ENCODE measurements at places on chromosomes 2 and 18.

GRCh38 chr2:109175350-109175678 lies 46.3 kb downstream of the SH3RF3 start:
- no peak for DNase-seq

DNA sequence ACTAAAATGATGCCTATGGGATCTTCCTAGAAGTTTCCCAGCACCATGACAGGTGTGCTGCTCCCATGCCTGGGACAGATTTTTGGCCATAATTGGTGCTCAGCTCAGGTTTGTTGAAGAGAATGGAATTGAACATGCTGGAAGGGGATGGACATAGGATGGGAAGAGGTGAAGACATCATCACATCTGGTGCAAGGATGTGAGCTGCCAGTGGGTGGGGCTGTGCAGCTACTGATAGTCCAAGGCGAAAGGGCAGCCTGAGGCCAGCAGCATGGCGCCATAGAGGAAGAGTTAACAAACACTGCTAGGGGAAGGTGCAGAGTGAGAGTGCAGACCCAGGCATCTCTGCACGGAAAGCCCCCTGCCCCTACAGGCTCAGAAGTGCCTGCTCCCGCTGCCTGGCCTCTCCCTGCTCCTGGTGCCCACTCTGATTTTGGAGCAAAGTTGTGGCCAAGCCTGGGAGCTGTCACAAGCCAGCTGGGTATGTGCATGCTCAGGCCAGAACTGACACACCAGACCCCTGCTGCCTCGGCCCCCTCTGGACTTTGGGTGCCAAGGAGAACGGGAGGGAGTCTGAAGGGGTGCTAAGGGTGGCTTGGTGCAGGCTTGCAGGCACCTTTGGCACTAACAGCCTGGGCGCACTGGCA lies 178.6 kb downstream of the ZBTB7C start:
- peak; percentile 96 for DNase-seq

DNA sequence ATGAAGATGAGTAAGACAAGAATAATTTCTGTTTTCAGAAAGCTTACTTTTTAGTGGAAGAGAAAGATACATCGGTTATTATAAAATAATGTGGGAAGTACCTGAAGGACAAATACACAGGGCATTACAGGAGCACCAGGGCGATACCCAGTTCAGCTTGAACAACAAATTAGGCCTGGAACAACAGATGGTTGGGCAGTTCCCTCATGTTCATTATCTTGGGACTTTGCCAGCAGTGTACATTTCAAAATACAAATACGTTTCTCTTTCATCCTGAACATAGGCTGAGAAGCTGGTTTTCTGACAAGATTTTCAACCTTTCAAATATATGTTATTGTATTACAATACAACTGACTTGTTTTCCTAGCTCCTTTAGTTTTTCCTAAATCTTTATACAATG lies 79.6 kb downstream of the TGIF1 start:
- DNase-seq = peak; percentile 99

GRCh38 chr2:26847655-26848335 lies at the start of gene DPYSL5:
TSS of gene DPYSL5 (plus strand) at chr2:26848132. CDS start at chr2:26898500, 50,368 bp downstream.
- peak; percentile 95 for DNase-seq

DNA sequence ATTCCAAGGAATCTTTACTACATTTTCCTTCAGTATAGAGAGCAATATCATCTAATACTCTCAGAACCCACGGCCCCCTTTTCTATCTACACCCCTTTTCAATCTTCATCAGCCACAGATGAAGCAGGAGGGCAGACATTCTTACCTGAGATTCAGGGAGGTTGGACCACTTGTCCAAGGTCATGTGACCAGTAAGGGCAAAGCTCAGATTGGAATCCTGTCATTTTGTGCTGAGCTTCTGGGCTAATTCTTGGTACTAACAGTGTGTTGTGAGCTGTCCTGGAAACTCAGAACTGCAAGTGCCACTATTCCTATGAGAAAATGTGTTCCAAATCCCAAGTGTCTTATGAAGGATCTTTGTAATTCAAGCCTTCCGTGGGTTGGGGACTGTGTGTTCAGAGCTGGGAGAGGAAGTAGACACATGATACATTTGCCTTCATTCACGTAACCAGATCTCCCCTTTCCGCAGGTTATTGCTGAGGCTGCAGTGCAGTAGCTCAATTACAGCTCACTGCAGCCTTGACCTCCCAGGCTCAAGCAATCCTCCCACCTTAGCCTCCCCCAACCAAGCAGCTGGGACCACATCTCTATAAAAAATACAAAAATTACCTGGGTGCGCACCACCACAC lies 3.3 kb downstream of the CHRNA1 start:
- DNase-seq = peak; percentile 4

DNA sequence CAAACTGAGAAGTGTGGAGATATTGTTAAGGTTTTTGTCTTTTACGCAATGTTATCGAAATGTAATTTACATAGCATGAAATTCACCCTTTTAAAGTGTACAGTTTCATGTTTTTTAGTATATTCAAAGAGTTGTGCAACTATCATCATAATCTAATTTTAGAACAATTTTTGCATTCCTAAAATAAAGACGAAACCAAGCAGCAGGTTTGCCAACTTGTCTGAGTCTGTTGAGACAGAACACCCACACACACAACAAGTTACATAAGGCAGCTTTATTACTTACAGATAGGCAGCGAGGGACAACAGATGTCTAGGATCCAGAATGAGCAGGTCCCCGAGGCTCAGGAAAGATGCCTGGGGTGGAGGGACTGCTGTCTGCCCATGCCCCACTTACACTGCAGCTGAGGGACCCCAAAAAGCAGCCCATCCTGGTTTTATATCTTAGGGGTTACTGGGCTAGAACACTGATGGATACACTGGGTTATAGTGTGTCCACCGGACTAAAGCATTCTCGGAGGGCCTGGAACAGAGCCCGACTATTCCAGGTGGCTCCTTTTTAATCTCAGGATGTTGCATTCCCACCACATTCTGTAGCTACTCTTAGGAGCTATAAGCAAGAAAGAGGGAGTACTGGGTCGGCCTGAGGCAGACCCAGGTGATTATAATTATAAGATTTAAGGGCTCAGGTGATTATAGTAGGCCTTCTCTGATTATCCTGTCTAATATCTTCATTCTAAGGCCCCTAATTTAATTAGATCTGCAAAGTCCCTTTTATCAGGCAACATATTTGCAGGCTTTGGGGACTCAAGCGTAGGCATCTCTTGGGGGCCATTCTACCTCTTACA lies 150.2 kb upstream of the DOK6 start:
- DNase-seq = no peak

- DNase-seq = peak; percentile 72
Measured at GRCh38 chr2:67895227-67895941, 167.4 kb downstream of the C1D start.

GRCh38 chr2:98332989-98333388 lies 13.3 kb upstream of the CNGA3 start:
- DNase-seq = no peak

- no peak for DNase-seq
Measured at GRCh38 chr18:24368749-24369148, 28.9 kb downstream of the OSBPL1A start.

DNA sequence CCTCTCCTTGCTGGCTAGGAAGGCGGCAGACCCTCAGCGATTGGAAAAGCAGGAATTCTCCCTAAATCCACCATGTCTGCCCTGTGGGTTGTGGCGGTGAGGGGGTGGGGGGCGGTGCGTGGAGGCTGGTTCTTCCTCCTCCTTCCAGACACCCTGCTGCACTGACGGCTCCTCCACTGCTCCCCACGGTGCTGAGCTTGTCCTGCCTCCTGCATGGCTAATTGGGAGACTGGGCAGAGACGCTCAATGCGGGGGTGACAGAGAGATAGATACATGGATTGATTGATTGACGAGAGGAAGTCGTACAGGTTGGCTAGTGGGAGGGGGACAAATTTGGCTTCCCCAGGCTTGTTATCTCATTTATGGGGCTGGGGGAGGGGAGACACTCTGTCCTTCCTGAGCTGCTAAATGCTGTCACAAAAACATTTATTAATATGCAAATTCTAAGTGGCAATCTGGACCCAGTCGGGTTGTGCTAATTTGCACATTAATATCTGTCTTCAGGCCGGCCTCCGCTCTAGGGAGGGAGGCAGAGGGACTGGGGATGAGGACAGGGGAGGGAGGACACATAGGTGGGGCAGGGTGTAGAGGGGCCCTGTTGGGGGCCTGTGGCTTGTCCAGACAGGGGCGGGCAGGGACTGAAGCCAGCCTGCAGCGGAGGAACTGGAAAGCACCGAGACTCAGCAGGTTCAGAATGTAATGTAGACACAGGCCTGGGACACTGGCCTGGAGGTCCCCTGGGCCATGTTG lies 181.6 kb downstream of the CELF4 start:
- DNase-seq = no peak

DNA sequence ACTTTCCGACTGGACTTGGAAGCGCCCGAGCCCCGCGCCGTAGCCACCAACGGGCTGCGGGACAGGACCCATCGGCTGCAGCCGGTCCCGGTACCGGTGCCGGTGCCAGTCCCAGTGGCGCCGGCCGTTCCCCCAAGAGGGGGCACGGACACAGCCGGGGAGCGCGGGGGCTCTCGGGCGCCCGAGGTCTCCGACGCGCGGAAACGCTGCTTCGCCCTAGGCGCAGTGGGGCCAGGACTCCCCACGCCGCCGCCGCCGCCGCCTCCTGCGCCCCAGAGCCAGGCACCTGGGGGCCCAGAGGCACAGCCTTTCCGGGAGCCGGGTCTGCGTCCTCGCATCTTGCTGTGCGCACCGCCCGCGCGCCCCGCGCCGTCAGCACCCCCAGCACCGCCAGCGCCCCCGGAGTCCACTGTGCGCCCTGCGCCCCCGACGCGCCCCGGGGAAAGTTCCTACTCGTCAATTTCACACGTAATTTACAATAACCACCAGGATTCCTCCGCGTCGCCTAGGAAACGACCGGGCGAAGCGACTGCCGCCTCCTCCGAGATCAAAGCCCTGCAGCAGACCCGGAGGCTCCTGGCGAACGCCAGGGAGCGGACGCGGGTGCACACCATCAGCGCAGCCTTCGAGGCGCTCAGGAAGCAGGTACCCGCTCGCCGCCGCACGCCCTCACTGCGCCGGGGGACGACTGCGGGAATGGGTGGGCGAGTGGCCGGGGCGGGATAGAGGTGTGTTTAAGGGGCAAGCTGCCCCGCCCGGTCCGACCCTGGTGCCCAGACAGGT lies 713 bp downstream of the ATOH8 start:
- DNase-seq = peak; percentile 88

DNA sequence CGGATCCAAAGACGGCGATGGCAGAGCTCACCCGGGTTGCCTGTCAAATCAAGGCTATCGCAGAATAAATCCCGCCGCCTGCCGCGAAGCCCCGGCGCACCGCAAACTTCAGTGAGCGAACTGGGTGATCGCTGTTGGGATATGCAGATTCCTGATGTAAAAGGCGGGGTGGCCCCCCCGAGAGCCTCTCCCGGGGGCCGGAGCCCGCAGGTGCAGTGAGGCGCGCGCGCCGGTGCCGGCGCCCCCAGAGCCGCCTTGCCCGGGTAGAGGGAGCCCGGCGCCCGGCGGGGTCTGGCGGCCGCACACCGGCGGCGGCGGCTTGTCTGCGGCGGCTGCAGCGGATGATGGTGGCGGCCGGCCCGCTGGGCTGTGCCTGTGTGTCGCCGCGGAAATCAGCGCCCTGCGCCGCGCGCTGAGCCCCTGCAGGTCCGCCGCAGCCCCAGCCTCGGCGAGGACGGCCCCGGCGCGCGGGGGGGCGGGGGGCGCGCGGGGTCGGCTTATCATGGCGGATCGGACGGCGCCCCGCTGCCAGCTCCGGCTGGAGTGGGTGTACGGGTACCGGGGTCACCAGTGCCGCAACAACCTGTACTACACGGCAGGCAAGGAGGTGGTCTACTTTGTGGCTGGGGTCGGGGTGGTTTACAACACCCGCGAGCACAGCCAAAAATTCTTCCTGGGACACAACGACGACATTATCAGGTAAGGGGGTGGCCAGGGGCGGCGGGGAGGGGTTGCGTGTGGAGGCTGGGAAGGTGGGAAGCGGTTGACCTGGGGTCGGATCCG lies 1.3 kb downstream of the EML6 start:
- peak; percentile 58 for DNase-seq
